Esophagus squamous epithelium (tissue), 5 donors: ENCODE measurements at places on chromosomes 12 and 14.

DNA sequence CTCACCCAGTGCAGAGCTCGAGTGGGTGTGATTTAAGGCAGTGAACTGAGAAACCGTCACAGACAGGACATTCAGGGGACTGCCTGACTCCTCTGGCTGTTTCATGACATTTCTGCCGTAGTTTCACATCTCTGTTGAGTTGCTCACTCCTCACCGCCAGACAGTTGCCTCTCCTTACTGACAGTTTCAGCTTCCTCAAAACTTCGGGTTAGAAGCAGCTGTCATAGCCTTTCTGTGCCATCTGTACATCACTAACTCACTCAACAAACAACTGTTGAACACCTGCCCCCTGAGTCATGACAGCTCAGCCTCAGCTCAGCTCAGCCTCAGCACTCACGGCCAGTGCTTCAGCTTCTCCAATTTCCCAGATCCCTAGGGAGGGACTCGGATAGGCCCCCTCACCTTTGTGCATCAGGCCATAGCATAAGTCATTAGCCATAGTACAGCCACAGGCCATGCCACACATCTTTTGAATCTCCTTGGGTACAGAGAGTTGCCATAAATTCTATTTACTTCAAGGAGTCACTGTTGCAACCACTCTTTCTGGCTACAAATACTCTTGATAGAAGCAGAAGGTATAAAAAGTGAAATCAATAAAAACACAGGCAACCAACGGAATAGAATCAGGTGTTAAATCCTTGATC, 6.2 kb upstream of the SLC15A4 start:
- no peak for DNase-seq

DNA sequence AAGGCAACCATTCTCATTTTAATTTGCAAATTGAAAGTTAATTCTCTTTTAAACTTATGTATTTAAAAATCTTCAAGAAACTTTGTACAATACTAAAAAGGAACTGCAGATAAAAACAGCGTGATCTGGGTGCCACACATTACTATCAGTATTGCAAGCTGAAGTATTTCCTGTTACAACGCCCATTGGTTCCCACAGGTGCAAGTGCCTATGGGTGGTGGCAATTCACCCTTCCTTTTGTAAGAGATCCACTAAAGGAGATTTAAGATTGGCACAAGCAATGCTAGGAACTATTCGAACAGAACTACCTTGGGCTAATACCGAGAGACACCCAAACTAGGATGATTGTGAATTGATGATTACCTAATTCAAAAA, 13.2 kb downstream of the TAOK3 start:
- DNase-seq, result no peak

- no peak for DNase-seq
These were observed 55.7 kb downstream of the GALNT8 start for GRCh38 chr12:4775936-4776335.

DNA sequence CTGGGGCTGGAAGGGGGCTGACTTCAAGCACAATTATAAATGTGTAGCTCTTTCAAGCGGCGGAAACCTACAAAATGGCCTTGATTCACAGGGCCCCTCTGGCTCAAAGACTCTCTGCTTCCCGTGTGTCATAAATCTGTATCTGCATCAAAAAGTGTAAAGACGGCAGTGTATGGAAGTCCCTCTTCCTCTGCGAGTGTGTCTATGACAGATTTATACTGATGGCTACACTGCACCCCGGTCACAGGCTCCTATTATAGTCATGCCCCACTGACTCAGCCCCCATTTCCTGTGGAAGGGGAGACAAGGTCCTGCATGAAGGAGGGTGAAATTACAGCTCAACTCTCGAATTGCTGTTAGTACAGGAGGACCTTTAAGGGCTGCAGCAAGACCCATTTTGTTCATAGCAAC, 68.6 kb downstream of the HMGA2 start:
- no peak for DNase-seq

GRCh38 chr14:55731311-55731872, 151.4 kb downstream of the KTN1 start:
- no peak for DNase-seq

GRCh38 chr12:56581418-56582145, 48.5 kb downstream of the BAZ2A start:
- DNase-seq, result no peak

- DNase-seq, result no peak
These were observed 191.6 kb upstream of the BMP4 start for GRCh38 chr14:54148251-54148650.

GRCh38 chr12:46524778-46525177, 152.2 kb upstream of the SLC38A2 start:
- no peak for DNase-seq

DNA sequence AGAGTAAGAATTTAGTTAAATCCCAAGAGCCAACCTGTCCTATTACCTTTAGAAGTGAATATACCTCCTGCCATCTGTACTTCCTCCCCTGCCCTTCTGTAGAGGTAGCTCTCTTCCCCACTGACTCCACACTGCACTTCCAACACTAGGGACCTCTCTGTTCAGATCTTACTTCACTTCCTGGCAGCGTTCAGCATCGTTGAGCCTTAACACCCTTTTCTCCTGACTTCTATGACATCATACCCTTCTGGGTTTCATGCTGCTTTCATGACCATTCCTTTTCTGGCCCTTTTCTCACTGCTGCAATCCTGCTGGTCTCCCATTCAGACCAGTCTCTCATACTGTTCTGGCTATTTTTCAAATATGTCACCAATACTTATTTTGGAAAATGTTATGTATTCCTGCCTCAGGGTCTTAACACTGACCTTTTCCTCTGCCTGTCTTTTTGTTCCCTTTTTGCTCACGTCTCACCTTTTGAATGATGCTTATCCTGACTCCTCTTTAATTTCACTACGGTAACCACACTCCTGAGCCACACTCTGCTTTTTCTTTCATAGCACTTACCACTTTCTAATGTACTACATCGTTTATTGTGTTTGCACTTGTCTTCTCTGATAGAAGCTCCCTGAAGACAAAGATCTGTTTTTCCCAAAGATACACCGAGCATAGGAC, 67.6 kb downstream of the PLEKHA5 start:
- no peak for DNase-seq

GRCh38 chr14:99760817-99761216, 32.4 kb upstream of the EML1 start:
- DNase-seq, result no peak

- DNase-seq, result no peak
These were observed 26.7 kb upstream of the CFAP54 start for GRCh38 chr12:96462571-96463280.

DNA sequence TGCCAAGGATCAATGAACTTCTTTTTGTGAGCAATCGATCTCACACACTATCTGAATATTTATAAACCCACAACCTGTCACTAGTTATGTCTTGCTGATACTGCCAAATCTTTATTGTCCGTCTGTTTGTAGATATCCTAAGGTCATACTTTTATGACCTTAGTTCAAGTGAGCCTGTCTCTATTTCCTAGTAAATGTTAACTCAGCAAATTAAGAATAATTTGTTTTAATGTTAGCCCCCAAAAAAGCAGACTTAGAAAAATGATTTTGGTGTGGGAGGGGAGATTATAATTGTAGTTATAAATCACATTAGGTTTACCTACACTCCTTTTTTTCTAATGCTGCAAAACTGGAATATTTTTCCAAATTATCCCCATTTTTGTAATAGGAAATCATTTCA, 9.4 kb downstream of the STYK1 start:
- DNase-seq, result no peak

GRCh38 chr12:19014240-19014639, 115.3 kb upstream of the PLEKHA5 start:
- no peak for DNase-seq

- DNase-seq, result no peak
These were observed 17.1 kb upstream of the ATXN2 start for GRCh38 chr12:111616177-111616623.

GRCh38 chr12:7451756-7452155, 7.8 kb upstream of the CD163L1 start:
- DNase-seq, result no peak

- no peak for DNase-seq
These were observed 460.8 kb downstream of the BCAT1 start for GRCh38 chr12:24488091-24488596.

- DNase-seq, result no peak
These were observed 1.9 kb downstream of the GPHN start for GRCh38 chr14:66509874-66510273.

DNA sequence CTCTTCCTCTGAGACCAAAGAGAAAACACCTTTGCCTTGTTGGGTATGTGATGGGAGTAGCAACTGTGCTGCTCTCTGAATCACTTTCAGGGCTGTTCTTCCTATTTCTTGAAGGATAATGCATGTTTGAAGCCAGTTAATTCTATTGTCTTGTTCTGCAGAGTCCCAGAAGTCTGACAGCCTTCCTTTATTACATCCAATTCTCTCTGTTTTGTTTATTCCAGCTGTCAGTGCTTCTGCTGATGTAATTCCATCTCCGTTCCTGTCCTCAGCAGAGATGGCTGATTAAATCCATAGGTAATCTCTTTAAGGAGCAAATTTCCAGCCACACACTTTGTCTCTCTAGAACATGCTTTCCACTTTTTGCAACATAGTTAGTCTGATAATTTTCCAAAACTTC, 59.7 kb downstream of the MGAT4C start:
- no peak for DNase-seq

GRCh38 chr14:92924247-92924646, 1.3 kb downstream of the CHGA start:
- DNase-seq, result no peak

DNA sequence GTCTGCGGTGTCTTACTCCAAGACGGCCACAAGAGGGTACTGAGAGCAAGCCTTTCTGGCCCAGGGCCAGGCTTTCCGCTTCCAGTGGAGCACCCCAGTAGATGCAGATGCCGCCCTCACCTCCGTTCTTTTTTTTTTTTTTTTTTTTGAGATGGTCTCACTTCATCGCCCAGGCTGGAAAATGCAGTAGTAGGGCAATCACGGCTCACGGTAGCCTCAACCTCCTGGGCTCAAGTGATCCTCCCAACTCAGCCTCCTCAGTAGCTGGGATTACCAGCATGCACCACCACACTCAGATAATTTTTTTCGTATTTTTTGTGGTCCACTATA, 5.6 kb upstream of the LBHD2 start:
- no peak for DNase-seq

DNA sequence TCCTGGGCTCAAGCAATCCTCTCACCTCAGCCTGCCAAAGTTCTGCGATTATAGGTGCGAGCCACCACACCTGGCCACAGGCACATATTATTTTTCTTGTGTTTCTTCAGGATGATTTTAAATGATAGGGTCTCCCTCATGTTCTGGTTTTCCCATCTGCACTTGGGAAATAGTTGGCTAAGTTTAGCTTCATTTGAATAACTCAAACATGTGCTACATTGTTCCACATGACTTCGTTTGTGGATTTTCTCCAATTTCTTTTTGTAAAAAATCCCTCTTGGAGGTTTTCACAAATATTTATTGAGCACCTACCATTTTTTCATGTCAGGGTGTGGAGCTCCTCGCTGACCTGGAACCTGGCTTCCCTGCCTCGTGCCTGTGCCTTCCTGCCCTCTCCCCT, 55.2 kb upstream of the GNPNAT1 start:
- DNase-seq, result no peak

- no peak for DNase-seq
These were observed 31.9 kb upstream of the ACSM4 start for GRCh38 chr12:7271893-7272514.

DNA sequence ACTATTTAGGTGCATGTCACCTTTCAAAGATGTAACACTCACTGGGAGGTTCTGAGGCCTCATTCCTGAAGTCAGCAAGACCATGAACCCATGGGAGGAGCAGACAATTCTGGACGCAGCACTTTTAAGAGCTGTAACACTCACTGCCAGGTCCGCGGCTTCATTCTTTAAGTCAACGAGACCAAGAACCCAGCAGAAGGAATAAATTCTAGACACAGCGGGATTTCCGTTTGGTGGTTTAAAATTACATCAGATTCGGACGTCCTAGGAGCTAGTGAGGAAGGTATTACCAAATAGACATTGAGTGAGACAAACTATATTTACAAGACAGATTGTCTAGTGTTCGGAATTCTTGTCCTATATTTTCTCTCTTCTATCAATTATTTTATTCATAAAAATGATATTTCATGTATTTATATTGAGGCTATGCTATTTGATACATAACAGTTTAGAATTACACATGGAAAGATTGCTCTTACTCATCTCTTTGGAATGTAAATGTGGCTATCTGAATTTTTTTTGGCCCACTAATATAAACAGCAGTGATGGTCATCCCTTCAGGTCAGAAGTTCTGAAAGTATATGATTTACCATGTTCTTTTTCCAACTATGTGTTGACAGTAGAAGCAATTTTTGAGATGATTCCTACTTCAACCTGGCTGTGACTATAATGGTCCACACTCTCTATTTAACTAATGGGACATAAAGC, 1973.0 kb upstream of the FLRT2 start:
- no peak for DNase-seq

GRCh38 chr12:124506145-124506831, 61.1 kb downstream of the NCOR2 start:
- peak; percentile 25 for DNase-seq

GRCh38 chr14:104441275-104442106, 138.1 kb upstream of the C14orf180 start:
- DNase-seq, result no peak

GRCh38 chr14:51929166-51929565, 60.2 kb upstream of the RTRAF start:
- DNase-seq, result no peak
